ENCODE measurements at places on chromosomes 12 and 14.

GRCh38 chr12:18631339-18631738 is 106.5 kb downstream of the PLCZ1 start:
- DNase-seq, result no peak

DNA sequence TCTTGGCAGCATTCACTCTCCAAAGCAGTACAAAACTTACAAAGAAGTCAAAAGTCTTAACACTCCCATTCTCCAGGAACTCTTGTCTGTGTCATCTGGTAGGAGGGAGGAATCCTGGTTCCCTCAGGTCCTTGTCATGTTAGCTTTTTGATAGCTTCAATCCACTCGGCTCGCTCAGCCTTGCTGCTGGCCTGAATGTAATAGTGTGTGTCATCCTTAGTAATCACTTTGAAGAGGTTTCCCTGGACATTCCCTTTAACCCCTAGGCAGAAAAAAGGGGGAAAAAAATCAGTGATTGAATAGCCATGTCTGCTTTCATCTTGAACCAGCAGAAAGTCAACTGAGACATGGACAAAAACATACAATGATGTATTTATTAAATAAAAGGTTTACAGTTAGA is 24.8 kb downstream of the PLEK2 start:
- DNase-seq, result no peak

GRCh38 chr12:43968736-43969135 is 132.9 kb downstream of the TMEM117 start:
- no peak for DNase-seq

DNA sequence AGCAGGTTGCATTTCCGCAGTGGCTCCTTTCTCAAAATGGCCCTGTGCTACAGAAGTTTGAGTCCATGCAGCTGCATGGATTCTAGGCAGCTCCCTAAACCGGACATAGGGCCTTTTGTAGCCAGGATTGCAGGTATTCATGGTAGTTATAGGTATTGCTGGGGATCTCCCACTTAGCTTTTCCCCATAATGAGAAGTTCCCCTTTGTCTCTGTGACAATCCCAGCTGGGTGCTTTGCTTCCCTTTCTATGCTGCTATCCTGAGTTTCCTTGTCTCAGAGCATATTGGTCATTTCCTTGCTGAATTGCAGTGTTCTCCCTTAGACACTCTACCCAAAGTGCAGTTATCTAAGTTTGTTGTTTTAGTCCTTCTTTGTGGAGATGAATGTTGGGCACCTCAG is 120.9 kb upstream of the MIS18BP1 start:
- DNase-seq, result no peak

- no peak for DNase-seq
Observed at GRCh38 chr12:58502226-58502625, 418.1 kb downstream of the LRIG3 start.

DNA sequence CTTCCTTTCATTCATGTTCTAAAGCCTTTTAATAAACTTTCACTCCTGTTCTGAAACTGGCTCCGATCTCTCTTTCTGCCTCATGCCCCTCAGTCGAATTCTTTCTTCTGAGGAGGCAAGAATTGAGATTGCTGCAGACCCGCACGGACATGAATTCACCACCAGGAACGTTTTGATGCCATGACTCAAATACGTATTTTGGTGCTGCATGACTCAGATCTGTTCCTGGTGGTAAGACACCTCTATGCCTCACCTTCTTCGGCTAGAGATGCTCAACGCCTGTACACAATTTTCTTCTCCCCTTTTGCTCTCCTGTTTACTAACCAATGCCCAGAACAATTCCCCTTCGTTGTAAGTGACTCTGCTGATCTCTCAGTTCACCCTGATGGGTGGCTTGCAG is 52.0 kb upstream of the RIMBP2 start:
- no peak for DNase-seq

- no peak for DNase-seq
Observed at GRCh38 chr14:20522332-20522731, 17.0 kb downstream of the RNASE10 start.

DNA sequence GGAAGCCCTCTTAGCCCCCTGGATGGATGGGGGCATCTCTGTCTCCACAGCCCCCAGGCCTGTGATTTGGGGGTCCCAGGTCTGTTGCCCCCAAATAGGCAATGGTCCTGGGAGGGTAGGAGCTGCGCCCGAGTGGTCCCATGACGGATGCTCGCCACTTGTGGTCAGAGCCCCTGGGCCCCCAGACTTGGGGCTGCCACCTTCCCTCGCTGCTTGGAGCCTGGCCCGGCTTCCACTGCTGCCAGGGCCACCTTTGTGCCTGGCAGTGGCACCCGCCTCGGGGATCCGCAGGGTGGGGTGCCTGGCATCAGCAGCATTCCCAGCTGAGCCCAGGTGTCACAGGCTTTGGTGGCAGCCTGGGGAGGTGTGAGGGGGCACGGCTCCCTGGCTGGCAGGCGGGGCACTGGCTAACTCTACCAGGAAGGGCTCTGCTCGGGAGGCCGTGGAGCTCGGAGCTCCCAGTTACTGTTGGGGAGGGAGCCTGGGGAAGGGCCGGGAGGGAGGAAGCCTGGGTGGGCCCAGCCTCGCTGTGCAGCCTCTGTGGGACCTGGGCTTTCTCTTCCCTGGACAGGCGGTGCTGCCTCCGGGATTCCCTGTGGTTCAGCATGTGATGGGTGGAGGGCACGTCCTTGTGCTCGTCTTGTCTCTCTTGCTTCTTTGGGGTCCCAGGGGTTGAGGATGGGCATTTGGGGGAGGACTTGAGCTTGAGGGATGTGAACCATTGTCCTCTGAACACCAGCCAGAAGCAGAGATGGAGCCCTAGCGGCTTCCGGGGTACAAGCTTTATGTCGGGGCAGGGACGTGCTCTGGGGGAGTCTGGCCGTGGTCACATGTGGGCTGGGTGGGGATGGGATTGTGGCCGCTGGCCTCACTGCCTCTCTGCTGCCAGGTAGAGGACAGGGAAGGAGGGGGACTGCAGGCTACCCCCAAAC is 5.4 kb downstream of the KIF26A start:
- no peak for DNase-seq

DNA sequence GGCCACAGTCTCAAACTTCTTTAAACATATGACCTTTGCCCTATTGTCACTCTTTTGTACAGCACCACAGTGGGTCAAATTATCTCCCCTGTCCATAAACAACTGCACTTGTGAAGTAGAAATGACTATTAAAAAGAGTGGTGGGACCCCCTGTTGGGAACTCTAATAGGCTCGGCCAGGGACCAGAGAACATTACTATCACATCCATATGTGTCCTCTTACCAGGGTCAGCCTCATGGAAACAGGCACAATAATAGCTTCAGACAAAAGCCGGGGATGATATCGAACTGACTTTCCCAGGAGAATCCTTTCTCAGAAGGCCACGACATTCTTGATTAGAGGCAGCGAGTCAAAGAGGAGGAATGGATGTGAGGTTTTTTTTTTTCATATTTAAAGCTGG is 96.6 kb downstream of the NKX2-1 start:
- no peak for DNase-seq

- DNase-seq, result no peak
Observed at GRCh38 chr12:93134893-93135285, 205.8 kb upstream of the EEA1 start.

DNA sequence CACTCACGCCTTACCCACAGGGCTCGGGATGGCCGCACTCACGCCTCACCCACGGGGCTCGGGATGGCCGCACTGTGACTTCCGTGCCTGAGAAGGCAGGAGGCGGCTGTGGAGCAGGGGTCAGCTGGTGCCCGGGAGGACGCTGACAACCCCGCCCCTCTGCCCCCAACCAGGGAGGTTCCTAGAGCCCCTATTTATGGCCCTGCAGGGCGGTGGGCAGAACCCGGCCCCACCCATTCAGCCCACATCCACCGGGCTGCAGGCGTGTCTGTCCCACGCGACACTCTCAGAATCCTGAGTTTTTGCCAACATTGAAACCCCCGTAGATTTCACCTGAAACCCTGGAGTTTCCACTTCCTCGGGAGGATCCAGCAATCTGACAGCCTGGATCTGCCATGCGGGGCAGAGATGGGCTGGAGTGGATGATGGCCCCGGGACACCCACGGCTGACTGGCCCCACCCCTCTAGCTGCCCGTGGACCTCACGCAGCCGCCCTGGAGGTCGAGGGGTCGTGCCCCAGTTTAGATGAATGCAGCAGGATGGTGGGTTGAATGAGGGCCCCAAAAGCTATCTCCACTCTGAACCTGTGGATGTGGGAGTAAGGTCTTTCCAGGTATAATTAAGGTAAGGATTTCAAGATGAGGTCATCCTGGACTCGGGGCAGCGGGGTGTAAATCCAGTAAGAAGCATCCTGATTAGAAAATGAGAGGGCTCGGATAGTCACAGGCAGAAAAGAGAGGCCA is 20.4 kb downstream of the GALNT9 start:
- DNase-seq, result no peak

DNA sequence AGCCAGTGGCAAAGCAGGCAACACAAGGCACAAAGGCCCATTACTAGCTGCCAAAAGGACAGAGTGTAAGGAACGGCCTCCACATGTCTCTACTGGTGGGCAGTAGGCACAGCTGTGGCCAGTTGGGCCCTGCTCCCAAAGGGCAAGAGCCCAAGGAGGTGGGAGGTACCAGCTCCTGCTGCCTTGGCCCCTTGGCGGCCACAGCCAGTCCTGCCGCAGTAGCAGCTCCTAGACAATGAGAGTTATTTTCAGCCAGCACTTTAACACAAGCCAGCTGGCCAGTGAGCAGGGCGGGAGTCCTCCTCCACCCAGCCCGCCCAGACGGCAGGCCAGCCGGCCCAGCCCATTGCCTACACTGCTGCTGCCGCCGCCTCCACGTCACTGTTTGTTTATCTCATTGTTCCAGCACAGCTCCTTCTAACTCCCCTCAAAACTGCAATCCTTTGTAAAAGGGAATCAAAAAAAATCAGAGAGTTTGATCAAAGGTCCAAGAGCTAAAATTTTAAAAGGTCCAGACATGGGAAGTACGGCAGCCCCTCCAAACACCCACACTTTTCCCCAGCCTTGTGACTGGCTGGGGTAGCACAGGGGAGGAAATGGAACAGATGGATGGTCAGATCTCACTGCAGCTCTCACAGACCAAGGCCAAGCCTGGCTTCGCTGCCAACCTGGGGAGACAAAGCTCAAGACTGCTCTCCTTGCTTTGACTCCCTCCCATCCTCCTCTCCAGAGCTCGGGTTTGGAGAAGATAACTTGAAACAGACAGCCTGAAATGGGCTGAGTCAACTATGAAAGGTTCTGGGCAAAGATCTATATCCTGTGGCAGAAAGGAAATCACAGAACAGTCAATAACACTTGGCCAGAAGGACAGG is 33.5 kb downstream of the FMNL3 start:
- DNase-seq, result no peak

GRCh38 chr14:66377574-66377973 is 108.6 kb upstream of the CCDC196 start:
- DNase-seq, result no peak

DNA sequence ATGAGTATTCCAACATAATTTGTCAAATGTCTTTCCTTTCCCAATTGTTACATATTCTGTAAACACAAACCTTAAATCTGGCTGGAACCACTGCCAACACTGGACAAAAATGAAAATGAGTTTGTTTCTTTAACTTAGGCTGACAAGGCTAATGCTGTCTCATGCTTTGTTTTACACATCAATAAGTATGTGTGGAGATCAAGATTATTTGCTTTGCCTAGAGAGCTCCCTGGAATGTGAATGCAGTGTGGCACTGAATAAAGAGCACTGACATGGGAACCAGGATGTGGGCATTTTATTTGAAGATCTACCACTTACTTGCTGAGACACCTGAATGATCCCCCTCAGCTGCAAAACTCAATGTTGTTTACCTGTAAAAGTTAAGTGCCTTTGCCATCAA is 61.7 kb downstream of the RALGAPA1 start:
- no peak for DNase-seq

- no peak for DNase-seq
Observed at GRCh38 chr12:28963554-28963953, 185.5 kb upstream of the FAR2 start.

Measured in GDM1 (cell line).